ENCODE measurements at places on chromosomes 4 and X. TPM values are rescaled to one million over a fixed set of nuclear protein-coding genes. Genes with fewer than 3 reads are reported as not detected.

FAM9C gene
- not detected for total RNA-seq

CXCL8 gene
- 69.8 TPM for total RNA-seq

DMP1 gene
- not detected for total RNA-seq

HSFX4 gene
- not detected for total RNA-seq

SPATA18 gene
- total RNA-seq, result 1.3 TPM

ANKRD50 gene
- total RNA-seq, result 72.5 TPM

MSX1 gene
- total RNA-seq, result 0.87 TPM
